ENCODE measurements at places on chromosomes 11 and 22. TPM values are rescaled to one million over a fixed set of nuclear protein-coding genes. Genes with fewer than 3 reads are reported as not detected.

TTC28 gene
- total RNA-seq = 6.6 TPM

KCNJ5 gene
- 0.24 TPM for total RNA-seq

ROBO4 gene
- 18.7 TPM for total RNA-seq

MMP8 gene
- 0.46 TPM for total RNA-seq

GDPD5 gene
- total RNA-seq = 12.6 TPM

ANKK1 gene
- 1.0 TPM for total RNA-seq

KRTAP5-1 gene
- total RNA-seq = not detected

DNA sequence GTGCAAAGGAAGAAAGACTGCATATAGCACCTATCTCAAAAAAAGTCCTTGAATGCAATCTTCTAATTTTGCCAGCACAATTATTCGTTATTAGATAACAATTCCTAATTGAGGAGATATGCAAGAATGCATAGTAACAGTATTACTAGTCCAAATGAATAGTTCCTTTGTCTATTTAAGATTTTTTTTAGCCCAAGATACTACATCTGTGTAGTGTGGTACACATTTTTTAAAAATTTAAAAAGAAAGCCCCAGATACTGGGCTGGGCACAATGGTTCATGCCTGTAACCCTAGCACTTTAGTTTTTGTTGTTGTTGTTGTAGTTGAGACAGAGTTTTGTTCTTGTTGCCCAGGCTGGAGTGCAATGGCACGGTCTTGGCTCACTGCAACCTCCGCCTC is 43.7 kb downstream of the RAB6A start:
- peaks cover 24% of the 10 kb centered on the region for H3K36me3 ChIP-seq
- no peaks in the 10 kb centered on the region for H3K4me1 ChIP-seq
- H3K27ac ChIP-seq = no peak overlapping the region
- H3K4me3 ChIP-seq = no peak overlapping the region
- no peak for DNase-seq
- no peaks in the 10 kb centered on the region for H3K27me3 ChIP-seq

- H3K27ac ChIP-seq = peak overlapping the region; percentile 91
- DNase-seq = peak; percentile 94
- peaks cover 26% of the 10 kb centered on the region for H3K36me3 ChIP-seq
- no peaks in the 10 kb centered on the region for H3K27me3 ChIP-seq
- H3K4me1 ChIP-seq = peaks cover 24% of the 10 kb centered on the region
- peak overlapping the region; percentile 53 for H3K4me3 ChIP-seq
These were observed 30.1 kb upstream of the HMOX1 start for GRCh38 chr22:35350539-35351503.

- no peak overlapping the region for H3K4me3 ChIP-seq
- H3K36me3 ChIP-seq = no peaks in the 10 kb centered on the region
- H3K27ac ChIP-seq = no peak overlapping the region
- DNase-seq = no peak
These were observed 770 bp downstream of the SLC7A4 start for GRCh38 chr22:21031545-21032036.

DNA sequence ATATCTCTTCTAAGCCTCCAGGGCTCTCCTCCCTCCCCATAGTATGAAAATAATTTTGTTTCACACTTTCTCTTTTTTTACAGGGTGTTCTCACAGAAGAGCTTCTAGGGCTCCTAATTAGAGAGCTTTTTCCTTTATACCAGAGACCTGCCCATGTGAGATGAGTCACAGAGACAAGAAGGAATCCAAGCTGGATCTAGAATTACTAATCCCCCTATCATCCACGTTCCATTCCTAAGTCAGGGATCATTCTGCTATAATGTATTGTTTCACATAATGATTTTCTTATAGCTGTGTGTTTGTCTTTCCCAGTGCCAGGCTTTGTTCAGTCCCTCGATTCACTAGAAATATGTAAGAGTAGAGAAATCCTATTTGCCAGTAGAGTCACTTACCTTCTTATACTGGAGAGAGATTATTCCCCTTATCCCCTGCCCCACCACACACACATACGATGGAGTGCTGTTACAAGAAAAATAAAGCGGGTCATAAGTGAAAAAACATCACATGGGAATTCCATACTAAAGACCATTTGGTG is 778.3 kb upstream of the LRRC4C start:
- H3K4me3 ChIP-seq = no peak overlapping the region
- H3K27ac ChIP-seq = no peak overlapping the region
- H3K36me3 ChIP-seq = no peaks in the 10 kb centered on the region

GRCh38 chr22:46096706-46097230 is 53.6 kb upstream of the PPARA start:
- peaks cover 29% of the 10 kb centered on the region for H3K36me3 ChIP-seq
- no peak overlapping the region for H3K4me3 ChIP-seq
- no peaks in the 10 kb centered on the region for H3K27me3 ChIP-seq
- peaks cover 90% of the 10 kb centered on the region for H3K4me1 ChIP-seq
- no peak for DNase-seq

GRCh38 chr11:4195909-4196308 is 101.3 kb downstream of the RRM1 start:
- no peak for DNase-seq
- H3K4me1 ChIP-seq = no peaks in the 10 kb centered on the region
- no peaks in the 10 kb centered on the region for H3K36me3 ChIP-seq
- H3K4me3 ChIP-seq = no peak overlapping the region
- H3K27me3 ChIP-seq = no peaks in the 10 kb centered on the region
- H3K27ac ChIP-seq = no peak overlapping the region

GRCh38 chr11:126122863-126123262 is 60.2 kb upstream of the CDON start:
- no peak for DNase-seq
- no peaks in the 10 kb centered on the region for H3K27me3 ChIP-seq
- no peak overlapping the region for H3K4me3 ChIP-seq
- H3K27ac ChIP-seq = no peak overlapping the region
- H3K36me3 ChIP-seq = no peaks in the 10 kb centered on the region
- H3K4me1 ChIP-seq = no peaks in the 10 kb centered on the region

DNA sequence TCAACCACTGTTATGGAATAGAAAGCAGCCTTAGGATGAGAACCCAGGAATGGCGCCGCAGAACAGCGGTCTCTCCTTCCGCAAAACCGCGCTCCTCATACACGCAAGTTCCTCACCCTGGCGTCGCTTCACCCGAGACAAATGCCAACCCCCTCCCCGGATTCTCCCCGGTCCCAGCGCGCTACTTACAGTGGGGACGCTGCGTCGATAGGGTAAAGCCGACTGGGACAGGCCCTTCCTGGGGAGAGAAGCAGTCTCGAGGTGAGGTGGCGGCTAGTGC is 287 bp downstream of the RPS13 start:
- H3K4me3 ChIP-seq = peak overlapping the region; percentile 96
- no peak for DNase-seq
- H3K36me3 ChIP-seq = peaks cover 24% of the 10 kb centered on the region
- peaks cover 26% of the 10 kb centered on the region for H3K4me1 ChIP-seq
- H3K27ac ChIP-seq = peak overlapping the region; percentile 96
- no peaks in the 10 kb centered on the region for H3K27me3 ChIP-seq

DNA sequence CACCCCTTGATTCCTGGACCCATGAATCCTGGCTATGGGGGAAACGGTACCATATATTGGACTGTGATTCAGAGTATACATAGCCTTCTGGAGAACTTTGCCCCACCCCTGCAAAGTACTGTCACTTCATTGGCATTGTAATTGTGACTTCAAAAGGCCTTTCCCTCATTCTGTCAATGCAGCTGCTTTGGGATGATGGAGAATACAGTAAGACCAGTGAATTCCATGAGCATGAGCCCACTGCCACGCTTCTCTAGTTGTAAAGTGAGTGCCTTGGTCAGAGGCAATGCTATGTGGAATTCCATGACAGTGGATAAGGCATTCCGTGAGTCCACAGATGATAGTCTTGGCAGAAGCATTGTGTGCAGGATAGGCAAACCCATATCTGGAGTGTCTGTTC is 25.7 kb upstream of the MSANTD2 start:
- H3K4me3 ChIP-seq = no peak overlapping the region
- no peak for DNase-seq
- H3K4me1 ChIP-seq = no peaks in the 10 kb centered on the region
- H3K27me3 ChIP-seq = no peaks in the 10 kb centered on the region

GRCh38 chr11:43498561-43498960 is 139.8 kb downstream of the TTC17 start:
- H3K4me1 ChIP-seq = no peaks in the 10 kb centered on the region
- no peak for DNase-seq
- peaks cover 7% of the 10 kb centered on the region for H3K36me3 ChIP-seq
- no peak overlapping the region for H3K27ac ChIP-seq

- no peaks in the 10 kb centered on the region for H3K4me1 ChIP-seq
- H3K27ac ChIP-seq = no peak overlapping the region
- no peak for DNase-seq
- no peak overlapping the region for H3K4me3 ChIP-seq
- H3K36me3 ChIP-seq = no peaks in the 10 kb centered on the region
- no peaks in the 10 kb centered on the region for H3K27me3 ChIP-seq
These were observed 335.4 kb upstream of the NCAM1 start for GRCh38 chr11:112625814-112626213.

GRCh38 chr11:120330045-120330444 is 4.9 kb downstream of the TLCD5 start:
- no peaks in the 10 kb centered on the region for H3K36me3 ChIP-seq
- no peak overlapping the region for H3K4me3 ChIP-seq
- no peak for DNase-seq
- H3K4me1 ChIP-seq = peaks cover 24% of the 10 kb centered on the region
- H3K27ac ChIP-seq = no peak overlapping the region

DNA sequence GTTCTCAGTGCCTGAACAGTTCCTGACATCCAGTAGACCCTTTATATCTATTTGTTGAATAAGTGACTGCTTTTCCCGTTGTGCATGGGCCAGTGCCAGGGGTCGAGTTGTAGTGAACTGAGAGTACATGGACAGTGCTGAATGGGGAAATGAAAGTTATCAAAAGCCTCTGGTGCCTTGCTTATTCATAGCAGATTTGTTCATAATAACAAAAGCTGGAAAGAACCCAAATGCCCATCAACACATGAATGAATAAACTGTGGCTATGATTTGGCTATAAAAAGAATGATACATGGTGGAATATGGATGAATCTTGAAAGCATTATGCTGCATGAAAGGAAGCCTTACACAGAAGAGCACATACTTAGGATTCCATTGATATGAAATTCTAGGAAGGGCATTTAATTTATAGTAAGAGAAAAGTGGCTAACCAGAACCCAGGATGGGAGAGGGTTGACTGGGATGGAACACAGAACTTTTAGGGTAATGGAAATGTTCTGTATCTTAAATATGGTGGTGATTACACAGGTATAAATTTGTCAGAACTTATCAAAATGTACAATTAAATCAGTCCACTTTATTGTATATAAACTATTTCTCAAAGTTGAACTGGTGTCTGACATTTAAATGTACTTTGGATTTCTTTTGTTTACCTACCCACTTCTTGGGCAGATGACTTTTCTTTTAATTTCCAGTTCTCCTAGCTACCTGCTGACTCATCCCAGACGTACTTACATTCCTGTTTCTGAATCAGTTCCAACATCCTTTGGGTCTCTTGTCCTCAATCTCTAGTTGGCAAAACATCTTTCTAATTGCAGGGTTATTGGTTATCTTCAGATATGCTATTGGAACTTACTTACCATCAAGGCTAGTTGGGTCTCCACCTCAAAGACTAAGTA is 42.8 kb downstream of the PACS1 start:
- H3K36me3 ChIP-seq = no peaks in the 10 kb centered on the region
- DNase-seq = no peak
- H3K4me3 ChIP-seq = no peak overlapping the region

DNA sequence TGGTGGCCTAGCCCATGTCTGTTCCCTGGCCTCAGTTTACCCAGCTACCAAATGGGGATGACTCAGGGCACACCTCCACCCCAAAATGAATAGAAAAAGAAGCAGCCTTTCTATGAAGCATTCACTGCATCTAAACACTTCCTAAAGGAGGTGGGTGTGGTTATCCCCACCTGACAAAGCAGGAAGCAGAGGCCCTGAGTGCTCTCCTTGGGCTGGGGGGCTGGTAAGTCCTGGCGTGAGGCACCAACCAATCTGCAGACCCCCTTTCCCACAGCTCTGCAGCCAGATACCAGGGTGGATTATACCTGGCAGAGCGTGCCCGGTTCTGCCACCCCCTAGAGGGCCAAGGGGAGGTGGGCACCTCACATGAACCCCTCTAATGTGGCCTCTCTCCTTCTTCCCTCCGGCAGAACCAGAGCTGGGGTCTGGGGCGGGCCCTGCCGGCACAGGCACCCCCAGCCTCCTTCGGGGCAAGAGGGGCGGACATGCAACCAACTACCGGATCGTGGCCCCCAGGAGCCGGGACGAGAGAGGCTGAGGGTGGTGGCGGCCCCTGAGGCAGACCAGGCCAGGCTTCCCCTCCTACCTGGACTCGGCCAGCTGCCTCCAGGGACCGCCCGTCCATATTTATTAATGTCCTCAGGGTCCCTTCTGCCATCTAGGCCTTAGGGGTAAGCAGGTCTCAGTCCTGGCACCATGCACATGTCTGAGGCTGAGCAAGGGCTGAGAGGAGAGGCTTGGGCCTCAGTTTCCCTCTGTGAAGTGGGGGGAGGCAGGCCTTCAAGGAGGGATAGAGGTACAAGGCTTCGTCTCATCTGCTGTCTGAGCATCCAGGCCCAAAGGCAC is 9.2 kb downstream of the RHBDD3 start:
- no peak for DNase-seq
- H3K4me3 ChIP-seq = no peak overlapping the region
- peaks cover 12% of the 10 kb centered on the region for H3K36me3 ChIP-seq
- no peaks in the 10 kb centered on the region for H3K4me1 ChIP-seq
- H3K27me3 ChIP-seq = no peaks in the 10 kb centered on the region
- no peak overlapping the region for H3K27ac ChIP-seq

GRCh38 chr11:114247070-114247789 is 49.0 kb upstream of the NNMT start:
- no peak overlapping the region for H3K4me3 ChIP-seq
- no peaks in the 10 kb centered on the region for H3K27me3 ChIP-seq
- peak overlapping the region; percentile 99 for H3K27ac ChIP-seq
- peaks cover 94% of the 10 kb centered on the region for H3K36me3 ChIP-seq

DNA sequence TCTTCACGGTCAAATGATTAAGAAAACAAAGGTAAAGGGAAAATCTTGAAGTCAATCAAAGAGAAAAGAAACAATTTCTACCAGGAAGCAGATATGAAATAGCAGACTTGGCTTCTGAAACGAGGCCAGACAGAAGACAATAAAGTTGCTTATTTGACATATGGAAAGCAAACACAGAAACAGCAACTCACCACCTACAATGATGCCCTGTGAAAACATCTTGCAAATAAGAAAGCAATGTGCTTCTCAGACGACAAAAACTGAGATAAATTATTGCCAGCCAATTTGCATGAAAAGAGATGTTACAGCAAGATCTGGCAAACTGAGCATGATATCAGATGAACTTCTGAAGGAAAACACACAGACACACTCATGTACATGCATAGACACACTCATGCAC is 45.9 kb upstream of the CTSC start:
- H3K36me3 ChIP-seq = no peaks in the 10 kb centered on the region
- H3K27me3 ChIP-seq = no peaks in the 10 kb centered on the region
- H3K27ac ChIP-seq = no peak overlapping the region
- no peak overlapping the region for H3K4me3 ChIP-seq
